Nucleus accumbens (tissue), 56 donors: ENCODE measurements at places on chromosomes 1 and 21.

DNA sequence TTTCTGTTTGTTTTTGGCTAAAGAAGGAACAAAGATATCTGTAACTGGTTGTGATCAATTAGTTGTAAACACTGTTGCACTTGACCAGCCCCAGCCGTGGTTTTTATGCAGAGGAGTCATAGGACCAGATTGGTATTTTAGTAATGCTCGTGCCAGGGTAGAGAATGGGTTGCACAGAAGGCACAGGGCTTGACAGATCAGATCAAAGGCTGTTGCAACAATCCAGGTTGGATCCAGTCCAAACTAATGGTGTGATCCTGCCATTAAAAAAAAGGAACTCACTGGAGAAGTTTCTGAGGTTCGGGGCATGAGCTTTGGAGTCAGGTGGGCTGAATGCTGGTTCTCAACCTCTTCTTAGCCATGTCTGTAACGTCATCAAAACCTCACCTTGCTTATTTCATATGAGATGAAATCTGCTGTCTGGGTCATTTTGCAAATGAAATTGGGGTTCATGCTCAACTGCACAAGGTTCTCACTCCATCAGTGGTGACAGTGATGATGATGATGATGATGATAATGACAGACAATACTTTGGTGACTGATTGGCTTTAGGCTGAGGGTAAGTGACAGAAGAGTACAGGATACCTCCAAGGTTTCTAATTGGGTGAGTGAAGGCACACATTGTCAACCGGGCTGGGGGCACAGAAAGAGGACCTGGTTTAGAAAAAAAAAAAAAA is 43.1 kb downstream of the ZNF281 start:
- DNase-seq: no peak

DNA sequence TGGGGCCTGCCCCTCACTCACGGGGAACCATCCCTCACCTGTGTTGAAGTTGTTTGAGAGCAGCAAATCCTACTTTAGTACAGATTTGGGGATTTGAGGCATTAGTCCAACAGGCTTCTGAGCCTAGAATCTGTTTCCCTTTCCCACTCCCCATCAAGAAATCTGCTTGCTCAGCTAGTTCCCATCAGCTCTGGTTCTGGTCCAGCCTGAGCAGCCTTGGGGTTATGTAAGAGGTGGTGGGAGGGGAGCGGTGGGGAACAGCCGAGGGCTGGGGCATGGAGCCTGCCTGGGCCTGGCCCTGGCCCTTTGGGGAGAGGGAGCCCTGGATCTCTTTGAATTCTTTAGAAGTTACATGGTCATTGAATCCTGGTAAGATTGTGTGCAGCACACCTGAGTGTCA is 4.1 kb downstream of the GSTM5 start:
- DNase-seq: no peak

GRCh38 chr21:44448651-44449131 is 6.6 kb upstream of the LRRC3 start:
- no peak for DNase-seq

DNA sequence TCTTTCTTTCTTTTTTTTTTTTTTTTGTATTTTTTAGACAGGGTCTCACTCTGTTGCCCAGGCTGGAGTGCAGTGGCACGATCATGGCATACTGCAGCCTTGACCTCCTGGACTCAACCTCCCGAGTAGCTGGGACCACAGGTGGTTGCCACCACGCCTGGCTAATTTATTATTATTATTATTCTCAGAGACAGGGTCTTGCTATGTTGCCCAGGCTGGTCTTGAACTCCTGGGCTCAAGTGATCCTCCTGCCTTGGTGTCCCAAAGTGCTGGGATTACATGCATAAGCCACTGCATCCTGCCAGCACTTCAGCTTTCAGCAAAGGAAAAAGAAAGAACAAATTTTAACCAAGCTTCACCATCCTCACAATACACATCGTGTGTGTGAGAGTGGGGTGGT is 97.9 kb upstream of the SERBP1 start:
- no peak for DNase-seq

GRCh38 chr1:184597650-184598357 is 156.9 kb downstream of the EDEM3 start:
- no peak for DNase-seq

- no peak for DNase-seq
Observed at GRCh38 chr1:59070610-59071009, 226.3 kb upstream of the FGGY start.
